ENCODE measurements at places on chromosomes 6 and 20. TPM values are rescaled to one million over a fixed set of nuclear protein-coding genes. Genes with fewer than 3 reads are reported as not detected.

Gene SYCP2
- 6.8 TPM for total RNA-seq

Gene GRM1
- 0.09 TPM for total RNA-seq

Gene KCTD20
- 62.4 TPM for total RNA-seq

Gene SPACA1
- not detected for total RNA-seq

Gene PLCB4
- total RNA-seq = 3.2 TPM

Gene ARMH2
- total RNA-seq = not detected

Gene SLC17A3
- not detected for total RNA-seq

DNA sequence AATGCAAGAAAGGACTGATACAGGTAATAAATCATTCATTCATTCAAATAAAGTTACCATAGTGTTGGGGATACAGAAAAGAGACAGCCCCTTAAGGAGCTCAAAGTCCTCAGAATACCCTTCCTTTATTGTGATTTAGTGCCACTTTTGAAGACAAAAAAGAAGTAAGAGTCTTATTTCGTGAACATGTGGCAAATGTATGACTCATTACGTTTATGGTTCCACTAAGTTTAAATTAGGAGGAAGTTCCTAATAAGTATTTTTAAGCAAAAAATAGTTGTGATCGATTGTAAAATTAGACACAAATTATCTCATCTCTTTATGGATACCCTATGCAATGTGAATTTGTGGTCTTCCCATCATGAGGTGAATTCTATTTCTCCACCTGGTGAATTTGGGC is 38.5 kb upstream of the GCLC start:
- no peaks in the 10 kb centered on the region for H3K36me3 ChIP-seq
- no peak overlapping the region for H3K27ac ChIP-seq
- H3K27me3 ChIP-seq = no peaks in the 10 kb centered on the region

DNA sequence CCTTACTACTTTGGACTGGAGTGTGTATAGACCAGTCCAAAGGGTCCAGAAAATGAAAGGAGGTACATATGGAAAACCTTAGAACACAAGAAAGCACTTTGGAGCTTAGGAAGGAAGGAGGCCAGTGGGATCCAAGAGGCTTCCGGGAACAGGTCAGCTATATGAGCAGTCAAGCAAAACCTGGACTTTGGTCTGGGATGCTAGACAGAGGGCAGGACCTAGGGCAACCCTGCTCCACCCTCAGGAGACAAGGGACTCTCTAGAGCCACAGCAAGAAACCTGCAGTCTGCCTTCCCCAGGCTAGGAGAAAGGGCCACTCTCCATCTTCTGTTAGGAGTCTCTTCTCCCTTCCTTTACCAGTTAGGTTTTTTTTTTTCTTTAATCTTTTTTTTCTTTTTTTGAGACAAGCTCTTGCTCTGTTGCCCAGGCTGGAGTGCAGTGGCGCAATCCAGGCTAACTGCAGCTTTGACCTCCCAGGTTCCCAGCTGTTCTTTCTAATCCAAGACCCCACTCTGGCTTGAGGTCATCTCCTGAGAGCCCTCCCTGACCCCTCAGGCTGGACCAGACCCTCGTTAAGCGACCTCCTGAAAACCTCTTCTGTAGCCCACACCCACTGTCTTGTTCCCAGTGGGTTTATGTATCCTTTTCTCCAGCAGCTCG is 4.6 kb downstream of the KCNK5 start:
- H3K36me3 ChIP-seq = no peaks in the 10 kb centered on the region
- H3K27me3 ChIP-seq = peaks cover 28% of the 10 kb centered on the region
- peaks cover 40% of the 10 kb centered on the region for H3K4me1 ChIP-seq
- DNase-seq = no peak
- peak overlapping the region; percentile 71 for H3K27ac ChIP-seq

GRCh38 chr6:111565326-111566221 is 40.1 kb downstream of the TRAF3IP2 start:
- no peak overlapping the region for H3K27ac ChIP-seq
- no peaks in the 10 kb centered on the region for H3K27me3 ChIP-seq
- peaks cover 21% of the 10 kb centered on the region for H3K36me3 ChIP-seq
- DNase-seq = no peak
- H3K4me3 ChIP-seq = no peak overlapping the region

DNA sequence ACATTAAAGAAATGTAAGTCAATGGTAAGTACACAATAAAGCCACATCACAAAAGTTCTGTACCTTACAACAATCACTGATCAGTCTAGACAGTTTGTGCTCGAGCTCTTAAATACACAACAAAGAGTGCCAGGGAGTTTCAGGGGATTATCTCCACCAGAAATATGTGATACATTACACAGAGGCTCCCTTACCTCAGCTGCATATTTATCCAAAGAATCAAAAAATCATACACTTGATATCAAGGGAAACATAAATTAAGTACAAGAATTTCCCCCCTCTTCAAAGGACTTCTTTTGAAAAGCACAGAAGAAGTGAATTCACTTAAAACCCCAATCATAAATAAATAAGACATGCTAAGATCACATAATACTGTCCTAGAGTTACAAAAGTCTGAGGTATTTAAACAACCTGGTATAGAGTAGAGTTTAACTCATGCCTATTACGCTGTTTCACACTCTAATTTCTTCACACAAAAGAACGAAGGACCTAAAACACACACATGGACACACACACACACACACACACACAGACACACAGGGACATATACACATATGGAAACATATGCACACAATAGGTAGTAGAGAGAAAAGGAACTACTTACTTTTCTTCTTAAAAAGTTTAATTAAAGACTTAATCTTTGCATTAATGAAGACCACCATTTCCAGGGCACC is 528 bp downstream of the NHSL1 start:
- H3K36me3 ChIP-seq = no peaks in the 10 kb centered on the region
- no peak for DNase-seq
- no peak overlapping the region for H3K27ac ChIP-seq
- peaks cover 10% of the 10 kb centered on the region for H3K4me1 ChIP-seq

DNA sequence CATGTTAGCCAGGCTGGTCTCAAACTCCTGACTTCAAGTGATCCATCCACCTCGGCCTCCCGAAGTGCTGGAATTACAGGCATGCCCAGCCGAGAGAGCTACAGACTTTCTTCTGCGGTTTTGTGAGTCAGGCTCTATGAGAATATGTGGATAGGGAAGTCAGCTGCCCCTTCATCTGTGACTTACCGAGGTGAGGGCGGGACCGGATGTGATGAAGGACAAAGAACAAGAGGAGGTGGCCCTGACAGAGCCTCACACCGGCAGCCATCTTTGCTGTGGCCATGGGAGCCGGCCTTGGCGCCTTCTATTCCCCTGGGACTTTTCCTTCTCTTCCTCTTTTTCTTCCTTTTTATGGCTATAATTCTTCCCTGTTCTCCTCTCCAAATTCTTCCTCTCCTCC is 67.0 kb downstream of the IYD start:
- H3K4me3 ChIP-seq = no peak overlapping the region
- no peaks in the 10 kb centered on the region for H3K36me3 ChIP-seq
- H3K27ac ChIP-seq = peak overlapping the region; percentile 77
- H3K27me3 ChIP-seq = no peaks in the 10 kb centered on the region

DNA sequence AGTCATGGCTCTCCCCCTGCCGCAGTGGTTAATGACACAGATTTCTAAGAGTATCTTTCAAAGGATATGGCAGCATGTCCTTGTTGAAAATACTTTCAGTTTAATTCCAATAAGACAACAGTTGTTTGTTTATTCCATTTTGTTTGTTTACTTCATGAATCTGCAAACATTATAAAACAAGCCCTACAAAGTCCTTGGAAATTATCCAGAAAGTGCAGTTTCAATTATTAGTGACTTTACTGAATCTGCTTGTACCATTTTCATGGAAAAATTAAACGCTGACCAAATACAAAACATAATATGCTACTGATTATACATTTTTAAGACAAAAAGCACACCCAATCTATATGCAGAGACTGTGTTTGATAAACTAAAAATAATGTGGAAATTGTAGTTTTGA is 3.3 kb downstream of the HEY2 start:
- H3K36me3 ChIP-seq = no peaks in the 10 kb centered on the region
- DNase-seq = no peak
- H3K4me3 ChIP-seq = no peak overlapping the region
- H3K27ac ChIP-seq = no peak overlapping the region
- H3K27me3 ChIP-seq = no peaks in the 10 kb centered on the region
- H3K4me1 ChIP-seq = peaks cover 15% of the 10 kb centered on the region

DNA sequence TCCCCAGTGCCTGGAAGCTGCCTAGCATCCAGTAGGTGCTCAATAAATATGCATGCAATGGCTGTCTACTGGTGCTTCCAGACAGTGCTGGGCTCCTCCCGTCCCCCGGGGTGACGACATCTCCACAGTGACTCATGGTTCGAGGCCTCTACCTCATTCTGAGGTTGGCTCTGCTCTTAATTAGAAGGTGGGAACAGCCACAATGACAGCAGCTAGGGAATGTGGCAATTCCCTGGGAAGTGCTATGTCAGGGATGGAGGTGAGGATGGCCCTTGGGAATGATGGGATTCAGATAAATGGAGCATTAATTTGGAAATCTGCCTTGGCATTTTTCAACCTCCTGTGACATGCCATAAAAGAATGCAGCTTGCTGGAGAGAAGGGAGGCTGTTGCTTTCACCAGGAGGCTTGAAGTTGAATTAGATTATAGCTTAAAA is 43.5 kb upstream of the NFATC2 start:
- no peaks in the 10 kb centered on the region for H3K27me3 ChIP-seq
- no peaks in the 10 kb centered on the region for H3K36me3 ChIP-seq
- DNase-seq = no peak
- H3K4me1 ChIP-seq = peaks cover 4% of the 10 kb centered on the region

DNA sequence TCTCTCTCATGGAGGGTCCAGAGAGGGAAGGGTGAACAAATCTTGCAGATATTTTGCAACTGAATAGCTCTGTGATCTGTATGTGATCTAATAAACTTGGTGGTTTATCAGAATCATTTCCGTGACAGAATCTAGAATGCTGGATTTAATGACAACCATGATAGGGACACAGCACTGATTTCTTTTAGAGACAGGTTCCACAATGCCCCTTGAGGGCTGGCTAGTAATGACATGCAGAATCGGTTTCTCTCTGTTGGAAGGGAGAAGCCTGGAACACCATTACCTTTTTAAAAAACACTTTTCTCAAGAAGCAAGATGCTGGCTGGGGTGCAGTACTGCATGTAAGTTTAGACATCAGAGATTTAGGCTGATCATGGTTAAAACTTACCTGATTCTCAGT is 313.4 kb downstream of the CDH26 start:
- H3K27me3 ChIP-seq = peaks cover 14% of the 10 kb centered on the region
- no peaks in the 10 kb centered on the region for H3K4me1 ChIP-seq
- no peak overlapping the region for H3K4me3 ChIP-seq

GRCh38 chr6:107870381-107870780 is 46.3 kb upstream of the SCML4 start:
- no peak overlapping the region for H3K27ac ChIP-seq
- H3K4me1 ChIP-seq = no peaks in the 10 kb centered on the region
- H3K36me3 ChIP-seq = peaks cover 14% of the 10 kb centered on the region
- no peak overlapping the region for H3K4me3 ChIP-seq
- no peaks in the 10 kb centered on the region for H3K27me3 ChIP-seq

GRCh38 chr6:116847227-116847626 is 18.3 kb upstream of the GPRC6A start:
- H3K27ac ChIP-seq = no peak overlapping the region
- H3K36me3 ChIP-seq = no peaks in the 10 kb centered on the region

GRCh38 chr6:90333928-90334327 is 37.3 kb upstream of the BACH2 start:
- no peaks in the 10 kb centered on the region for H3K27me3 ChIP-seq
- H3K4me3 ChIP-seq = no peak overlapping the region
- DNase-seq = no peak
- no peaks in the 10 kb centered on the region for H3K4me1 ChIP-seq
- H3K27ac ChIP-seq = no peak overlapping the region
- H3K36me3 ChIP-seq = no peaks in the 10 kb centered on the region

DNA sequence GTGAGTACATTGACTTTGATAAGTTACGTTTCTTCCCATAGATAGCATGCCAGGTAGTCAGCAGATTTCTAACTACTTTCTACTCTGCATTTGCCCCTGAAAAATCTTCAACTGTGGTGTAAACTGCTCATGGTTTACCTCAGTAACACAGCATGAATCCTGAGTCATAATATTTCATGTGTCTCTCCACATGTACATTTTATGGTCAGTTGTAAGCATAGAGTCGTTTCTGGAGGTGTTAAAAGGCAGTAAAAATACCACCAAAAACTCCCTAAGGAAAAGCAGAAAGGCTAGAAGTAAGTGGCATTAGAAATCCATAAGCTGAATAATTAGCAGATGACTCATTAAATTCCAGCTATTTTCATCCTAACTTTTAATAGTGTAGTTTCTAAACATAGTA is 4.1 kb upstream of the GPR63 start:
- peaks cover 20% of the 10 kb centered on the region for H3K27me3 ChIP-seq
- H3K36me3 ChIP-seq = no peaks in the 10 kb centered on the region
- H3K4me3 ChIP-seq = no peak overlapping the region
- no peak overlapping the region for H3K27ac ChIP-seq

DNA sequence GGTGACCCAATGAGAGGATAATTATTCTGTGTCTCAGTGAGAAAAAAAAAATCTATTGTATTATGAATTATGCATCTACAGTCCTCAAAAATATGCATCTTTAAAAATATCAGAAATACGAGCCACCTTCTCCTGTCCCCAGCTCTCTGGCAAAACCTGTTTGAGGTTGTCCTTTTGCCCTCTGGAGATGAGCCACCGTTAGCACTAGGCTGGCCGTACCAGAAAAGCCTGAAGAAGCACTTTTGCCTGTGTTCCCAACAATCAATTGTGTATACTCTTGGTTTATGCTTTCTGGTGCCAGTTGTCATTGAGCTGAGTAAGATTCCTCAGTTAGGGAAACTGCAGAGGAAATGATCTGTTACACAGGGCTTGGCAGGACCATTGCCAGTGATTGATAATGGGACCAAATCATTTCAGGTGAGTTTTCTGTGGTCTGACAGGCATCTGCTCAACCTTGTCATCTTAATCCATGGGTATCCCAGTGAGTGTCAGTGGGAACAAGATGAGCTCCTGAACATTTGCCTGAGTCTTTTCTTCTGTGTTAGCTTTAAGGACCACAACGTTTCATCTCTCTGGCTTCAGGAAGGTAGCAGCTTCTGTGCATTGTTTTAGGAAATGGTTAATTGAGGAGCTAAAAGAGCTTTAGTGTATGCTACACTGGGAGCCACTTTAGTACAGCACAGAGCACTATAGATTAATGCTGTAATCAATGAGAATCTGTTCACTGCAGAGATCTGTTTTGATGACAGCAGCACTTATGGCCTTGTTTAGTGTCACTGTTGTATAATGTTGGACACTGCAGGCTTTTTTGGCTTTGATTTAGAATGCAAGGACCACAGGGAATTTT is 330.1 kb downstream of the RIMS1 start:
- no peak overlapping the region for H3K4me3 ChIP-seq
- H3K36me3 ChIP-seq = no peaks in the 10 kb centered on the region
- no peaks in the 10 kb centered on the region for H3K4me1 ChIP-seq
- no peak overlapping the region for H3K27ac ChIP-seq
- DNase-seq = no peak

- no peak overlapping the region for H3K27ac ChIP-seq
- no peaks in the 10 kb centered on the region for H3K27me3 ChIP-seq
- H3K4me3 ChIP-seq = no peak overlapping the region
- no peaks in the 10 kb centered on the region for H3K36me3 ChIP-seq
These were observed 24.1 kb downstream of the PXT1 start for GRCh38 chr6:36418558-36418957.

- H3K27ac ChIP-seq = no peak overlapping the region
- H3K36me3 ChIP-seq = no peaks in the 10 kb centered on the region
- no peaks in the 10 kb centered on the region for H3K27me3 ChIP-seq
- H3K4me1 ChIP-seq = no peaks in the 10 kb centered on the region
These were observed 112.3 kb downstream of the CBLN4 start for GRCh38 chr20:55893031-55893430.
